Stimulated activated CD4-positive, alpha-beta T cell treated with anti-CD3 and anti-CD28 coated beads, Interleukin-1b, Interleukin-23, amount 100 ng/mL, for 24 hours (primary cell): ENCODE measurements at places on chromosomes 11 and 22.

DNA sequence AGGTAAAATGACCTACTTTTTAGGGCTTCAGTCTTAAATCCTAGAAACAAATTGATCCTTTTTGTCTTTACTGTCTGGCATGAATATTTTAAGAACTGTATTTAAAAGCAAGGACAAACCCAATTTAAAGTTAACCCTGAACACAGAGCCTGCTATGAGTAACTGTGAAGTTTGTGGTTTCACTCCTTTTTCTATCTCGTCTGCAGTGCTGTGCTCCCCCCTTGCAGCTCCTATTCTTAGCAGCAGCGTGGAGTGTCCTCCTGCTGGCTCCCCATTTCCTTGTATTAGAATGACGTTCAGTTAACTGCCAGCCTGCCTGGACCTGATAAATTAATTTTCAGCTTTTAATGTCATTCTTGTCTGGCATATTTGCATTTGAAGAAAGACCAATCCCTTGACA, 40.0 kb upstream of the LRRC4C start:
- no peak for DNase-seq

GRCh38 chr11:13291800-13292199, 14.2 kb downstream of the BMAL1 start:
- no peak for DNase-seq

DNA sequence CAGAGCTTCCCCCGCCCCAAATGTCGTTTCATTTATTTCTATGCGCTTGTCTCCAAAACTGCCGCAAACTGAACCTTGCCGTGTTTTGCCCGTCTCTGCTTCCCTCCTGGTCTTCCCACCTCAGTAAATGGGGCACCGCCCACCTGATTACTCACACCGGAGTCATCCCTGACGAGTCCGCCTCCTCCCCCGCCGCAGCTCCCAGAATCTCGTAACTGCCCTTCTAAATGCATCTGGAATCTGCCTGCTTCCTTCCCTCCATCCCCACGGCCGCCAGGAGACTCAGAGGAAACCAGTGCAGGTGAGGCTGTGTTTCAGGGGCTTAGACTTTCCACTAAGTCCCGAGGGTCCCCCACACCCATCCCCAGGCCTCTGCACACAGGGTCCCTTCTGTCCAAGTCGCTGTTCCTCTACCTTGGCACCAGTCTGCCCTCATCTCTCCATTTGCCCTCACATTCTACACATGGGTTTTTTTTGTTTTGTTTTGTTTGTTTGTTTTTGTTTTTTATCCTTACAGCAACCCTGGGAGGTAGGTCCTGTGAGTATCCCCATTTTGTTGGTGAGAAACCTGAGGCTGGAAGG, 62.6 kb upstream of the PHF21B start:
- no peak for DNase-seq

- no peak for DNase-seq
These were observed 81.9 kb upstream of the HEPHL1 start for GRCh38 chr11:93939084-93939760.

- DNase-seq = no peak
These were observed 14.8 kb upstream of the CARD10 start for GRCh38 chr22:37533995-37534394.

- no peak for DNase-seq
These were observed 640.2 kb upstream of the LUZP2 start for GRCh38 chr11:23856654-23857053.

- DNase-seq = no peak
These were observed at the start of gene CHRDL2 for GRCh38 chr11:74731301-74732094. Gene CHRDL2, minus strand, starts transcription at chr11:74731426. Its CDS starts 538 bp downstream, at chr11:74730888.

- DNase-seq = no peak
These were observed 6.3 kb upstream of the NDUFV1 start for GRCh38 chr11:67600324-67601029.

DNA sequence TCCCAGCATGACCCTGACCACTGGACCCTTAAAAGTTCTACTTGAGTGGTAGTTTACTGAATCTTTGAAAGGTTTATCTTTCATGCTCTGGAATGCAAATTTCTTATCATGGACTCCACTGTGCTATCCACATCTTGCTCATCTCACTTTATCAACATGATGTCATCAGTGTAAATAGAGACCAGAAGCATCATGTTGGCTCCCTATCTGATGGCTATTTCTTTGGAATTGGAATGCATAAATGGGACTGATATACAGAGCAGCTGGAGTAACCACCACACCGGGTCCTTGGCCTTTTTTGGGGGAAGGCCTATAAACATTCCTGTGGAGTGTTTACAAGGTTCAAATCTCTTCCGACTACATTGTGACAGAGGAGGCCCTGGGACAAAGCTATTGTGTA, 74.1 kb upstream of the CEP126 start:
- no peak for DNase-seq

DNA sequence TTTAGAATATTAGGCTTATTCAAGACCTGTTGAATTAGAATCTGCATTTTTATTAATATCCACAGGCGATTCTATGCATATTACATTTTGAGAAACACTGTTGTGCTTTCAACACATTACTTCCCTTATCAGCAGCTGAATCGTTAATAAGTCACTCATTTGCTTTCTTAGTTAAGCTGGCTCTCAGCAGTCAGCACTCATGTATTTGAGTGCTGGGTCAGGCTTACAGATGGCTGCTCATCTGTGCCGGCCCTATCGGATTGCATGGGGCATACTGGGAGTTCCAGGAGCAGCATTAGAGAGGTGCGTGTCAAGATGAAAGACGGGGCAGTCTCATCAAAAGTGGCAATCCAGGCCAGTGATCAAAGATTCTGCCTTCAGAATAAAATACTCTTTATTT, 10.8 kb upstream of the OR51L1 start:
- DNase-seq = no peak

DNA sequence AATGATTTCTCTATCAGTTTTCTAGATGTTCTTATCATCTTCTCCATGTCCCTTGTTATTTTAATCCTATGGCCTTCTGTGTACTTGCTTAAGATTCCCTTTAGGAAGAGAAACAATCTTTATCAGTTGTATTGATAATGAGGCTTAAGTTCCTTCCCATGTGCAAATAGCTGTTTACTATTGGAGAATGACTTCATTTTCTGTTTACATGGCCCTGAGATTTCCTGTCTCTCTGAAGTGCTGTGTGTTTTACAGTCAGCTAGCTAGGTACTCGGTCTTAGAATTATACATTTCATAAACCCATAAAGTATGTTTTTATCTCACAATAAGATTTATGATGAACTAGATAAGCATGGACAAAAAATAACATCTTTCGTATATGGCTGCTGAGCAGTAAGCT, 67.5 kb upstream of the CCDC179 start:
- DNase-seq = no peak

DNA sequence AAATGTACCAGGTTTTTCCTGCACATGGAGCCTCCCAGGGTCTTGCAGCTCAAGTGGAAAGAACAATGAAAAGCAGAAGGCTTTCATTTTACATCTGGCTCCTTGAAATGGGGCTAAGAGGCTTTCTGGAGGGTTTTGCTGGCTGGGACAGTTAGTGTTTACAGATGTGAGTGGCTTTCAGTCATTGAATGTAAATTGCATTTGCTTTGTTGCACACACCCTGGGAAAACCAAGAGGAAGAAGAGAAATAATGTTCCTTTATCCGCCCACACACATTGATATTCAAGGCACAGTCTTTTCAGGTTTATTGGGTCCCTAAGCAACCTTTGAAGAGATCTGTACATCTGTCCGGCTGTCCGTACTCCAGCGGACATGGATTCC, 144.5 kb downstream of the SPON1 start:
- no peak for DNase-seq

- no peak for DNase-seq
These were observed 446.8 kb downstream of the TMEM135 start for GRCh38 chr11:87484566-87484965.

GRCh38 chr22:24434471-24435322, 7.3 kb downstream of the ADORA2A start:
- DNase-seq = peak; percentile 51

GRCh38 chr11:65606876-65607613, 7.0 kb downstream of the MAP3K11 start:
- no peak for DNase-seq

DNA sequence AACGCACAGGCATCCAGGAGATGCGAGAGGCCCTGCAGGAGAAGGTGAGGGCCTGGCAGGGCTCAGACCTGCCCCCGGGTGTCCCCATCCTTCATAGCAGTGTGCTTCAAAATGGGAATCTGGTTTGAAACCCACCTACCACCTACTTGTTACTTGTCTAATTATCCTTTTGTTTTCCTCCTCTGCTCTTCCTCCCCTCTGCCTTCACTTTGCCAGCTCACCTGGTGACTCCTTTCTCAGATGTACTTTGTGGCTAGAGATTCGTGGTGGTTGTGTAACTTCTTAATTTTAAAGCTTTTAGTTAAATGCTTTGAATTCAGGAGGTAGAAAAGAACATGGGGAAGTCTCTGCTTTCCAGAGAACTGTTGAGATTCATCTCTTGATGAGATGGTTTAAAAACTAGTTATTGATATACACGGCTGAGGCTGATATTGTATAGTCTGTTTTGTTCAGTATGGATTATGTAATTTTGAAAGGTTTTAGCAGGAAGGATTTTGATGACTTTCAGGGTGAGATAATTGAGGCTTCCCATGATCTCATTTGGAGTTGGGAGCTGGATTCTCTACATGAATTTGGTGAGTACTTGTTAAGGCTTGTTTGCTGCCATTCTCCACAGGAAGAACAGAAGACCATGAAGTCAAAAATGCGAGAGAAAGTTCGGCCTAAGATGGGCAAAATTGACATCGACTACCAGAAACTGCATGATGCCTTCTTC, 8.0 kb downstream of the SF3B2 start:
- no peak for DNase-seq

DNA sequence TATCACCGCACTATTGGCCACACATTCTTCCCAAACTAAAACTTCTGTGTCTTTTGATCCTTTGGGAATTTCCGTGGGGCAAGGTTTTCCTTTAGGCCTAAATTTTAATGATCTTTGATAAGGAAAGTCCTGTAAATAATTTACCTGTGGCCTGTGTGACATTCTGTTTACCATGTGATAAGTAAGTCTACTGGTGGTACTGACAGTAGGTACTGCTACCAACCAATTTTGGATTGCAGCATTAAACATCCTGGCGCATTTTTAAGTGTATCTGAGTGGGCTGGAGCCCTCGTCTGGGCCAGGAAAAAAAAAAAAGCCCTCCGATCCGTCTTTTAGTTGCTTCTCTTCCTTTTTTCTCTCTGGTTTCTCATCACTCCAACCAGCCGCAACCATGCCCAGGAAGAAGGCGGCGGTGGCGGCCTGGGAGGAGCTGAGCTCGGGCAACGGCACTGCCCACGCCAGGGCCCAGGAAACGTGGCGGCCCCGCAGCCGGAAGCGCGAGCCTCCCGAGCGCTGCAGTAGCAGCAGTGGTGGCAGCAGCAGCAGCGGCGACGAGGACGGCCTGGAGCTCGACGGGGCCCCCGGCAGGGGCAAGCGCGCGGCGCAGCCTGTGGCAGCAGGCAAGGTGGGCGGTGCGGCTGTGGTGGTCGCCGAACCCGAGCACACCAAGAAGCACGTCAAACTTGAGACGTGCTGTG, 33.6 kb downstream of the ASRGL1 start:
- no peak for DNase-seq

- no peak for DNase-seq
These were observed 33.3 kb upstream of the WNT11 start for GRCh38 chr11:76239483-76240160.

GRCh38 chr11:1749395-1750351, 722 bp downstream of the IFITM10 start:
- DNase-seq = no peak

DNA sequence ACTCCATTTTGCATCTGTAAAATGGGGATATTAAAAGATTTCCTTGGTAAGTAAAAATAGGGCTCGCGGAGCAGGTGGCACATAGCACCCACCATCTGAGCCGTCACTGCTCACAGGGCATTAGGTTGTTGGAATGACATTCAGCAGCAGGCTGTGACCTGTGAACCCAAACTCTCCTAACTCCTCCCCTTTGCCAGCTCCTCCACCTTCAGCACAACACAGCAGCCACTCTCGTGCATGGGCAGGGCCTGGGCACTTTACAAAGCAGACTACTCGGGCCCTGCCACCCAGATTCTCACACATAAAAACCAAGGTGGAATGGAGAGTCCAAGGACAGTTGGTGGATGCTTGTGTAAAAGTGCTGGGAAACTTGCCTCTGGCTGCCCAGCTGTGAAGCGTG, 77.2 kb downstream of the FLI1 start:
- DNase-seq = no peak

DNA sequence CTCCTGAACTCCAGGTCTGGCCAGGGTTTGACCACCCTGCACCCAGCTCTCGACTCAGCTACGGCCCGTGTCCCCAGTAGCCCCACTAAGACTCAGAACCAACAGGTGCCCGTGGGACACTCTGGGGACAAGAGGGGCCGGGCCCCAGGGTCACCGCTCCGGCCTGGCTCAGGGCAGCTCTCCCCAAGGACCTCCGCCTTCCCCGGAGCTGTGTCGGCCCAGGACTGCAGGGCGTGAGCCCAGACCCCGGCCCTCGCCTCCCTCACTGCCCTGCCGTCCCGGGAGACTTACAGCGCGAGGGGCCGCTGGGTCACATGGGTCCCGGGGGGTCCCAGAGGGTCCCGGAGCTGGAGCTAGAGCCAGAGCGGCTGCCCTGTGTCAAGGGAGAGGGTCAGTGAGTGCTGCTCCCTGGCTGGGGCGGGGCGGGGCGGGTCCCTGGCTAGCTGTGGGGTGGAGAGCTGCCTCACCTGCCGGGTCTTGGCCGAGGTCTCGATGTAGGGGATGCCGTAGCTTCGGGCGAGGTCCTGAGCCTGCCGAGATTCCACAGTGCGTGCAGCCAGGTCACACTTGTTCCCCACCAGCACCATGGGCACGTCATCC, 2.3 kb downstream of the HRAS start:
- no peak for DNase-seq

DNA sequence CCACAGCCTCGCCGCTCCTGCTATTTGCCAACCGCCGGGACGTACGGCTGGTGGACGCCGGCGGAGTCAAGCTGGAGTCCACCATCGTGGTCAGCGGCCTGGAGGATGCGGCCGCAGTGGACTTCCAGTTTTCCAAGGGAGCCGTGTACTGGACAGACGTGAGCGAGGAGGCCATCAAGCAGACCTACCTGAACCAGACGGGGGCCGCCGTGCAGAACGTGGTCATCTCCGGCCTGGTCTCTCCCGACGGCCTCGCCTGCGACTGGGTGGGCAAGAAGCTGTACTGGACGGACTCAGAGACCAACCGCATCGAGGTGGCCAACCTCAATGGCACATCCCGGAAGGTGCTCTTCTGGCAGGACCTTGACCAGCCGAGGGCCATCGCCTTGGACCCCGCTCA, 35.5 kb downstream of the LRP5 start:
- no peak for DNase-seq

DNA sequence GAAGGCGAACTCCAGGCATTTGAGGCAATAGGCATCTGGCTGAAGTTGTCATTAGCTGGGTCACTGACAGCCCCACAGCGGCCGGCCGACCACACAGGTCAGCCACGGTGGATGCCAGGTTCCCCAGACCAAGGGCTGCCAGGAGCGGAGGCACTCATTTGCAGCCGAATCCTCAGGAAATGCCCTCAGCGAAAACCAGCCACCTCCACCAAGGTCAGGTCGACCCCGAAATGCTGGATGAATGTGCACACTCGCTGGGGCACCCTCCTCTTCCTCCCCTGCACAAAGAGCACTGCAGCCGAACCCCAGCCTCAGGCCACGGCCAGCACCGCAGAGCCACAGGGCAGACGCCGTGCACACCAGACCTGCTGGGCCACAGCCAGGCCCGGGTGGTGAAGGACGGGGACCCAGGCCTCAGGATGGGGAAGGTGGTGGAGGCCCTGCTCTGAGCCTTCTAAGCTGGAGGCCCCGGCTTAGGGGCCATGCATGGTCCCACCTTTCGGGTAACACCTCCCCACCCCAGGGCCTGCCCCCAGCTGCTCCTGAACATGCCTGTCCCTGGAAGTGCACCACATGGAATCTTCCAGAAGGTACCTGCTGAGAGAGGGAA, 206.0 kb downstream of the BRD1 start:
- DNase-seq = no peak
